ENCODE measurements at places on chromosomes 6 and 20. TPM values are rescaled to one million over a fixed set of nuclear protein-coding genes. Genes with fewer than 3 reads are reported as not detected.

GRCh38 chr20:549722-550496 lies 6.3 kb upstream of the CSNK2A1 start:
- H3K4me1 ChIP-seq: no peaks in the 10 kb centered on the region
- H3K4me3 ChIP-seq: no peak overlapping the region
- H3K27me3 ChIP-seq: no peaks in the 10 kb centered on the region
- H3K27ac ChIP-seq: no peak overlapping the region

- no peaks in the 10 kb centered on the region for H3K4me1 ChIP-seq
- no peak for DNase-seq
- H3K27ac ChIP-seq: no peak overlapping the region
- H3K36me3 ChIP-seq: no peaks in the 10 kb centered on the region
These were observed 14.5 kb upstream of the WFDC12 start for GRCh38 chr20:45138561-45139300.

DNA sequence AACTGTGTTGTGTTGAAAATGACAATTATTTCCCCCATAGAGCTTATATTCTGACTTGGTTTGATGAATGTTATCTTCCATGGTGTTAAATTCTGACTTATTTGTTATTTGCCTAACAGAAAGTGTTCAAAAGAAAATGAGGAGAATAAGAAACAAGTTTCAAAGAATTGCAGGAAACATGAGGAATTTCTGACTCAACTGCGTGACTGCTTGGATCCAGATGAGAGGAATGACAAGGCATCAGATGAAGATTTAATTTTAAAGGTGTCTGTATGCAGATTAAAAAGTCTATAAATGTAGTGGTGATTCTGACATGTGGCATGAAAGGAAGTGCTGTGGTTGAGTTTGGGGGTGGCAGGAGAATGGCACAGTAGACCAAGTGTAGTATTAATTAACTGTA lies 50.6 kb downstream of the CCDC170 start:
- no peak overlapping the region for H3K4me3 ChIP-seq
- no peaks in the 10 kb centered on the region for H3K27me3 ChIP-seq
- H3K27ac ChIP-seq: no peak overlapping the region

- no peaks in the 10 kb centered on the region for H3K4me1 ChIP-seq
- H3K27me3 ChIP-seq: no peaks in the 10 kb centered on the region
- H3K36me3 ChIP-seq: no peaks in the 10 kb centered on the region
- DNase-seq: no peak
- H3K4me3 ChIP-seq: no peak overlapping the region
These were observed 218.1 kb downstream of the ERMARD start for GRCh38 chr6:169969372-169970099.

GRCh38 chr20:11807054-11808048 lies 110.3 kb upstream of the BTBD3 start:
- no peaks in the 10 kb centered on the region for H3K36me3 ChIP-seq
- no peaks in the 10 kb centered on the region for H3K27me3 ChIP-seq

DNA sequence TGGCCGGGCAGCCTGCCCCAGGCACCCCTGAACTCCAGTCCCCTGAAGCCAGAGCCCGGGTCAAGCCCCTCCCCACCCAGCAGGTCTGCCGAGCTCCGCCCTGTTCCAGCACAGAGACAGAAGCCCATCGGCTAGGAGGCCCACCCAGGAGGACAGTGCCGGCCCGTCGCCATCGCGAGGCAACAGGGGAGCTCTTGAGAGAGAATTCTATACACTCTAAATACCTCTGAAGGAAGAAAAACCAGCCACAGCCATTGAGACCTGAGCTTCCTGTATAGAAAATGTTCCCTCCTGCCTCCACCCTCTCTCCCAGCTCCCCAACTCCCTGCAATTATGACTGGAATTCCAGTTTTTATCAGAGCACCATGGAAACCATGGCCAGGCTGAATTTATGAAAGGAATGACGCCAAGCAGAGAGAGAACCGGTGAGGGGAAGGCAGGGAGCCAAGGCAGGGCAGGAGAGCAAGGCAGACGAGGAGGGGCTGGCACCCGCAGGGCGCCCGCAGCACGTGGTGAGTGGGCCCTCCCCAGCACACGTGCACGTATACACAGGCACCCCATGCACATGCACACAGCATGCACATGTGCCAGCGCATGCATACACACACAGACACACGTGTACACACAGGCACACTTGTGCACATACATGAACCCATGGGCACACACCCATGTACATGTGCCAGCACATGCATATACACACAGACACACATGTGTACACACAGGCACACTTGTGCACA lies 27.6 kb upstream of the MRGBP start:
- no peak overlapping the region for H3K4me3 ChIP-seq
- DNase-seq: no peak
- H3K27ac ChIP-seq: no peak overlapping the region
- H3K4me1 ChIP-seq: peaks cover 8% of the 10 kb centered on the region

The ZSCAN23 gene
- 0.98 TPM for total RNA-seq

The FOXQ1 gene
- 6.4 TPM for total RNA-seq

The MED20 gene
- total RNA-seq: 9.6 TPM
